Endothelial cell (in vitro differentiated cells): ENCODE measurements at places on chromosomes 4 and X. TPM values are rescaled to one million over a fixed set of nuclear protein-coding genes. Genes with fewer than 3 reads are reported as not detected.

FGF5 gene
- not detected for total RNA-seq

DNA sequence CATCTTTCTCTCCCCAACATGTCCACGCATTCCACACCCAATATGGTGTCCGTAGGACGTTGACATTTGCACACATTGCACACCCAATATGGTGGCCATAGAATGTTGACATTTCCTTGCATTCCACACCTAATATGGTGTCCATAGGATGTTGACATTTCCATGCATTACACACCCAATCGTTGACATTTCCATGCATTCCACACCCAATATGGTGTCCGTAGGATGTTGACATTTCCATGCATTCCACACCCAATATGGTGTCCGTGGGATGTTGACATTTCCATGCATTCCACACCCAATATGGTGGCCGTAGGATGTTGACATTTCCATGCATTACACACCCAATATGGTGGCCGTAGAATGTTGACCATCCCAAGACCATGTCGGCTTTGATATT, 88.4 kb upstream of the SHOX start:
- no peak for DNase-seq

GRCh38 chrX:43741843-43742573, 85.9 kb downstream of the MAOA start:
- no peak for DNase-seq

DNA sequence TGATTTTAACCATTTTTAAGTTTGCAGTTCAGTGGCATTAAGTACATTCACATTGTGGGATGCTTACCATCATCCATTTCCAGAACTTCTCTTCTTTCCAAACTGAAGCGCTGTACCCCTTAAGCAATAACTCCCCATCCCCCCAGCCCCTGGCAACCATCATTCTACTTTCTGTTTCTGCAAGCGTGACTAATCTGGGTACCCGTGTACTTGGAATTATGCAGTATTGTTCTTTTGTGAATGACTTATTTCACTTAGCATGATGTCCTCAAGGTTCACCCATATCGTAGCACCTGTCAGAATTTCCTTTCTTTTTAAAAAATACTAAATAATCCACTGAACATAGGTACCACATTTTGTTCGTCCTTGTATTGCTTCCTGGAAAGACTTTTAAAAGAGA, 32.9 kb downstream of the USP9X start:
- no peak for DNase-seq

DNA sequence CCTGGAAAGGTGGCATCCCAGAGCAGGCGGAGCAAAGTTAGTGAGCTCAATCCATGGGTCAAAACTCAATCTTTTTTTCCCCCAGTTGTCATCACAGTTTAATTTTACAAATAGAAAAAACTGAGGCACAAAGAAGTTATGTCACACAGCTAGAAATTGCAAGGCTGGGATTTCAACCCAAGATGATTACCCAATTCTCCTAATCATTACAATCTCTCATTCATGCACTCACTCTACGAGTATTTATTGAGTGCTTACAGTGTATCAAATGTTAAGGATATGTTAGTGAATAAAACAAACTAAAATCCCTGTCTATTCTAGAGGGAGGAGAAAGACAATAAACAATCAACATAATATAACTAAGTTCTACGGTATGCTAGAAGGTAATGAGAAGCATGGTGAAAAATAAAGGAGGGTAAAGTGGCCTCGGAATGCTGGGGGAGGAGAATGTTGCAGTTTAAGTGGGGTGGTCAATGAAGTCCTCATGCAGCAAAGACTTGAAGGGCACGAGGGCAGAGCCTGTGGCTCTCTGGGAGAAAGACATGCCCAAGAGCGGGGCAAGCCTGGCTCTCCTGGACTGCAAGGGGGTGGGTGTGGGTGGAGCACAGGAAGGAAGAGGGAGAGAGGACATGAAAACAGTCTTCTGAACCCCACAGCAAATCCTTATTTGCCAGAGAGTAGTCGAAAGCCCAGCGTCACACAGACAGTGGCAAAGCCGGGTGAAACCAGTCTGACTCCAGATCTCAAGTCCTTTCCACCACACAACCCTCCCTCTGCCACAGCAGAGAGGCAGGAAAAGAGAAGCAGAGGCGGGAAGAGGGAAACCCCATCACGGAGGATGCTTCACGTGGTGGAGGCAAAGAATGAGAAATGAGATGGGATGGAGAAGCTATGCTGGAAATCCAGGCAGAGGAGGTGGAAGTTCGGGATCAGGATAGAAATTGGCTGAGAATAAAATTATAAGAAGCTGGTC, 48.3 kb downstream of the RAB33B start:
- no peak for DNase-seq

DNA sequence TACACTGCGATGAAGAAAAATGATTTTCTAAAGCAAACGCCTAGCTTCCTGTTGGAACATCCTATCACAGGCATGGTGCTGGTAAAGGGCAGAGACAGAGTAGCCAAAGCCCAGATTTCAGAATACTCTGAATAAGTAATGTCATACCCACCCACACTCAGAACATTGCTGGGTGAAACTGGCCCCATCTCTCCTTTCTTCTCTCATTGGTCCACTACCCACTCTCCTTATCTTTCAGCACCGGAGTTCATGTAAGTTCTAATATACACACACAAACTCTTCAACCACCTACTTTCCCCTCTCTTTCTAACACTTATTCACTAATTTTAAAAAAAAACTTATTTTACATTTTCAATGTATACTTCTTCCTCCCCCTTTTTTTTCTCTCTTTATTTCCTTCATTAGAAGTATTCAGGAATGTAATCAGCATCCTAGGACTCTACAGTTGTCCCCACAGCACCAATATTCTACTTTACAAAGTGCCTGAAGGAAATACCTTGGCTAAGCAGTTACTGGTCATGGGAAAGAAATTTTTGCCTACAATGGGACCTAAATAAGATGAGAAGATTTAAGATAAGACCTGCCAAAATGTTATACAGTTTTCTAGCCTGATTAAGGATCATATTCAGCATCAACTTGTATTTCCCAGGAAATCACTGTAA, 63.0 kb downstream of the SEC24D start:
- no peak for DNase-seq

- DNase-seq = no peak
Observed at GRCh38 chrX:22652596-22652995, 347.2 kb upstream of the DDX53 start.

DNA sequence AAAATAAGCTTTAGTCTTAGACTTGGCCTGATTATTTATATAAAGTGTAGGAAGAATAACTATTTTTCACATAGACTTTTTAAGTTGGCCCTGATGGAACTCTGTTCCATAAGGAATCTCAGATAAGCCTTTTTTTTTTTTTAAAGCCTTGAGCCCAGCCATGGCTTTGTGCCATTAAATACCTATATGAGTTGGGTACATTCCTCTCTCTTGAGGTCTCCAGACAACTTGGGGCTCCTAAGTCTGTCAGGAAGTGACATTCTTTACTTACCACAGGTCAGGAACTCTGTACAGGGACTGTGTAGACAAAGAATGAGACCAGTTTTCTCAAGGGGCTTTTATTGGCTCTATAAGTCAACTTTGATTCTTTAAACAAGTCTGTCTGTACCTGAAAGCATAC, 27.1 kb upstream of the IGFBP7 start:
- DNase-seq = no peak
